ENCODE measurements at places on chromosomes 4 and X.

DNA sequence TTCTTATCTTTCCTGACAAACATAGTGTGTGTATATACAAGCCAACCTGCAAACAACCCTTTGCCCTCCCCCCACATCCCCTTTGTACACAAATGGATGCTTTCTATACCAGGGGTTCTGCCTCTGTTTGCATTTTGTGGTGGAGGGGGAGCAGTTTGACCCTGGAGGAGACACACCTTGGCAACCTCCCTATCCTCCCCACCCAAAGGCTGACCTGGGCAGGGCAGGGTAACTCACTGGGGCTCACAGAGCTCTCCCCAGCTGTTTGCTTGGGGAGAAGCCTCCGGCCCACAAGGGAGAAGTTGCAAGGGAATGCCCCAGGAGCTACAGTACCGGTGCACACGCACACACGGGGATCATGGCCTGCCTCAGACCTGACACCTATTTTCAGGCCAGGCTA is 372.6 kb downstream of the BCOR start:
- ATAC-seq: no peak

GRCh38 chr4:83753260-83753659 is 217.4 kb downstream of the GPAT3 start:
- ATAC-seq: no peak

DNA sequence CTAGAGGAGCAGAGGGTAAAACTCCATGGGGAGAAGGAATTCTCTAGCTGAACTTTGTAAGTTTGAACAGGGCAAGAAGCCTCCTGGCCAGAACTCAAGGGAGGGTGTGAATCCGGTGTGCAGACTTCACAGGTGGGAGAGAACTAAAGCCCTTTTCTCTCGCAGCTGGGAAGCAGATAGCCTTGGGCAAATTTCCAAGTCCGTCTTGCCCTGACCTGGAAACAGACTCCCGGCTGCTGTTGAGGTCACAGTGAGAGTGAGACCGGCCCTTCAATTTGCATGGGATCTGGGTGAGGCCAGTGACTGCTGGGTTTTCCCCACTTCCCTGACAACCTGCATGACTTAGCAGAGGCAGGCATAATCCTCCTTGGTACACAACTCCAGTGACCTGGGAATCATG is 94.5 kb upstream of the ZNF827 start:
- ATAC-seq: peak; percentile 95

- peak; percentile 34 for ATAC-seq
Observed at GRCh38 chr4:158912390-158912789, 143.6 kb downstream of the FNIP2 start.

GRCh38 chr4:42638321-42638720 is 18.6 kb downstream of the ATP8A1 start:
- no peak for ATAC-seq

DNA sequence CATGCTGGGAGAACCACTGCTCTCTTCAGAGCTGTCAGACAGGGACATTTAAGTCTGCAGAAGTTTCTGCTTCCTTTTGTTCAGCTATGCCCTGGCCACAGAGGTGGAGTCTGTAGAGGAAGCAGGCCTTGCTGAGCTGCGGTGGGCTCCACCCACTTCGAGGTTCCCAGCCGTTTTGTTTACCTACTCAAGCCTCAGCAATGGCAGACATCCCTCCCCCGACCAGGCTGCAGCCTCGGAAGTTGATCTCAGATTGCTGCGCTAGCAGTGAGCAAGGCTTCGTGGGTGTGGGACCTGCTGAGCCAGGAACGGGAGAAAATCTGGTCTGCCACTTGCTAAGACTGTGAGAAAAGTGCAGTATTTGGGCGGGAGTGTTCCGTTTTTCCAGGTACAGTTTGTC is 118.9 kb downstream of the SLC10A6 start:
- ATAC-seq: no peak

DNA sequence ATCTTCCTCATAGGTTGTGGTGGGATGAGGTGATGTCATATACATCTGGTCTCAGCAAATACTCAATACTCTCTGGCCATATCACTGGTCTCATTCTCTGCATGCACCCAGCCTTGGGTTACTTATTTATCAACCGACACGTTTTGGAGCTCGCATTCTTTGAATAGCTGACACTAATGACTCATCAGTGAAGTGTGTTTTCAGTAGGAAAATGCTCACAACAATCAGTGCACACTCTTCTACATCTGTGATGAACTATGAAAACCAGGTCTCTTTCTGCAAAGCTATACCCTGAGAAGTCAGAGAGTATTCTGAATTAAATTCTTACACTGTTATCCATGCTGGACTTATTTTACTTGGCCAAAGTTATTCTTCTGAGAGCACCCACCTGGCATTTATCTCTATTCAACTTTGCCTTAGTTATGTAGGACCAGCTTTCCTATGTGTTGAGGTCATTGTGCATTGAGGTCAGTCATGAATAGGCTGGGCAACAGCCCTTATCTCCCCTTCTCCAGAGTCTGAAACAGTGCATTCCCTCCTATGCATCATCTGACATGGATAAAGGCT is 58.7 kb upstream of the DHX15 start:
- ATAC-seq: no peak

DNA sequence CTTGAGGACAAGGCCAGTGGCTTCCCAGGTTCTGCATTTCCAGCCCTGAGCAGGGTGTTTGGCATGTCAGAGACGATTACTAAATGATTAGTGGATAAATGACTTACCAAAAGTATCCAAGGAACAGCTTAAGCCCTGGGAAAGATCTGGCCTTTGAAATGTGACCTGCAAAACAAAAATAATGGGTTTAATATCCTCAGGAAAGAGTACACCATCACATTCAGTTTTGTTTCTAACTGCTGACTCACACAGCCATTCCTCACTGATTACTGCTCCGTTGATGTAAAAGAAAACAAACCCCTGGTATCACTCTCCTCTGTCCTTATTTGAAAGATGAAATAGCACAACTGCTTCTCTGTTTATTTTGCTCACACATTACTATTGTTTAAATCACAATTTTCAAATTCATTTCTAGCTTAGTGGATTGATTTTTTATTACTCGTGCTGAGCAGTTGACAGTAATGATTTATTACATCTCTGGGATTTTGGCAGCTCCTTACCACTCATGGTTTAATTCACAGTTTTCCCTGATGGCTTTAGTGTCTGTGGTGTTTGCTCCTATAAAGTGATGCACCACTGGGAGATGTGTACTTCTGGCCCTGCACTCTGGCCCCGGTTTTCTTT is 117.0 kb downstream of the CBLL2 start:
- ATAC-seq: peak; percentile 81

GRCh38 chr4:112652216-112652615 is 15.3 kb downstream of the LARP7 start:
- peak; percentile 6 for ATAC-seq

- ATAC-seq: no peak
Observed at GRCh38 chrX:96183843-96184242, 500.8 kb upstream of the DIAPH2 start.

DNA sequence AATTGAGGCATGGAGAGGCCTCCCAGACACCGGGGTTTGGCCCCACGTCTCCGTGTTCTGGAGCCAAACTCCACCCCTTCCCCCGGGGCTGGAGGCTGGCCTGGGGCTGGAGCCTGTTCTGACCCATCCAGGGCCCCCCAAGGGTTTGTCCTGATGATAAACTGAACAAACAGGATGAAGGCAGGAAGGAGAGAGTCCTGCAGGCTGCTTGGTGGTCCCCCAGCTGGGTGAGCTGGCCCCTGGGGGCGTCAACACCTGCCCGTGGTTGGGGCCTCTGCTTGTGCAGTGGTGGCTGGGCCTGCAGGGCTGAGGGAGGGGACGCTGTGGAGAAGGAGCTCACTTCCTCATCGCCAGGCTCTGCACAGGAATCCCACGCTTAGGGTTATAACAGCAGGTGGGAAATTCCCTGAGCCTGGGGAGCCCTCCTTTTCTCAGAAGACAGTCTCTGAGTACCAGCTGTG is 2.3 kb downstream of the SH3TC1 start:
- no peak for ATAC-seq

- ATAC-seq: no peak
Observed at GRCh38 chr4:97531351-97531750, 611.9 kb downstream of the STPG2 start.

- ATAC-seq: no peak
Observed at GRCh38 chr4:183165376-183165775, 66.3 kb downstream of the WWC2 start.

DNA sequence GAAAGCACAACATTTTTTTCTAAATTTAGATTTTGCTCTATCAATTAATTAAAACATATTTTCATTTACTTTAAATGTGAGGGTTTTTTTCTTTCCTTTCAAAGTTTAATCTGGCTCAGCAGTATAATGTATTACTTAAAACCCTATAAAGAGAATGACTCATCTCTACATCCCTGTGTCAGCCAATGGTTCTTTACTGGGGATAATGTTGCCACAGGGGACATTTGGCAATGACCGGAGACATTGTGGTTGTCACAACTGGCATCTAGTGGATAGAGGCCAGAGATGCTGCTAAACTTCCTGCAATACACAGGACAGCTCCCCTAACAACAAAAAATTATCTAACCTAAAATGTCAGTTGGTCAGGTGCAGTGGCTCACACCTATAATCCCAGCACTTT is 53.8 kb downstream of the SYNPO2 start:
- ATAC-seq: no peak

GRCh38 chr4:4812145-4812794 is 47.2 kb upstream of the MSX1 start:
- ATAC-seq: no peak

- no peak for ATAC-seq
Observed at GRCh38 chr4:127888559-127888958, 7.9 kb downstream of the PLK4 start.

DNA sequence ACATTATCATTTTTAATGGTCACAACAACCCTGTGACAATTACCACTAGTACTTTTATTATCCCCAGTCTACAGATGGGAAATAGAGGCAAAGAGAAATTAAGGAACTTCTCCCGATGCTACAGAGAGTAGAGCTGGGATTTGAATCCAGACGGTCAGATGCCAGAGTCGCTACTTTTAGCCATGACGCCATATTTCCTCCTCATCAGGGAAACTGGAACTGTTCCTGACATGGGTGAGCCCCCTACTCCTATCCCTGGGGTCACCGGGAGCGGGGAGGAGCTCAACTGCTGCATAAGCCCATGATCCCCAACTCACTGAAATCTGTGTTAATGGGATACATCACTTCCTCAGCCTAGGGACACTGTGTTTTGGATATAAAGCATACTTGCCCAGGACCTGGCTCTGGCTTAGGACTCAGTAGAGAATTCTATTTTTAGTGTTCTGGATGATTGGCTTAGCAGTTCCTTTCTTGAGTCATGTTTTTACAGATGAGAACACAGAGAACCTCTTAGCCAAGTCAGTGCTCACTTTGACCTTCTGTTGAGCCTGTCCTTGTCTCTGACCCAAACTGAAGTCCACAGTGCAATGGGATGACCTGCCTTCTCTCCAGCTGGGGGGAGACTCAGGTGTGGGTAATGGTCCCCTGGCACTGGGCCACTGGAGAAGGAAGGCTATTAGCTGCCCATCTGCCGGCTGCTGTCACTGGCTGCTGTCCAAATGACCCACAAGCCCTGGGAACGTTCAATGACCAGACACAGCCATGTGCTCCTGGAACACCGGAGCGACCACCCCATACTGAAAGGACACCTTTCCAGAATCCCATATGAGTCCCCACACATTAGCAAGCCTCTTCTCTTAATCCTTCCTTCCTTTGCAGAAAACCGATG is 90.8 kb upstream of the SHISA3 start:
- no peak for ATAC-seq
